Activated CD4-positive, alpha-beta T cell treated with anti-CD3 and anti-CD28 coated beads for 1 hour (primary cell): ENCODE measurements at places on chromosomes 1 and 21.

DNA sequence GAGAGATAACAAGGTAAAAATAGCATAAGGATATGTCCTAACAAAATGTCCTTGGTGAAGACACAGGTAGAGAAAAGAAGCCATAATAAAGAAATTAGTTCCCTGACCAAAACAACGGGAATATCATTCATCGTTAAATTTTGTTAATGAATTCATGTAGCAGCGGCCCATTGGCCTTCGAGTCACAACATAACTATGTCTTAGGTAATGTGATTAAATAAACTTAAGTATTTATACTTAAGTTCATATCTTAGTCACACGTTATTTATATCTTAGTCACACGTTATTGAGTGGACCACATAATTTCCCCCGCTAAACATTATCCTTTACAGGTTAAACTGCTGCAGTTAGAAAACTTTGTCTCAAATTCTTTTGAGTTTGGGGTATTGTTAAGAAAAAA lies 1.2 kb downstream of the NEXN start:
- DNase-seq: no peak

DNA sequence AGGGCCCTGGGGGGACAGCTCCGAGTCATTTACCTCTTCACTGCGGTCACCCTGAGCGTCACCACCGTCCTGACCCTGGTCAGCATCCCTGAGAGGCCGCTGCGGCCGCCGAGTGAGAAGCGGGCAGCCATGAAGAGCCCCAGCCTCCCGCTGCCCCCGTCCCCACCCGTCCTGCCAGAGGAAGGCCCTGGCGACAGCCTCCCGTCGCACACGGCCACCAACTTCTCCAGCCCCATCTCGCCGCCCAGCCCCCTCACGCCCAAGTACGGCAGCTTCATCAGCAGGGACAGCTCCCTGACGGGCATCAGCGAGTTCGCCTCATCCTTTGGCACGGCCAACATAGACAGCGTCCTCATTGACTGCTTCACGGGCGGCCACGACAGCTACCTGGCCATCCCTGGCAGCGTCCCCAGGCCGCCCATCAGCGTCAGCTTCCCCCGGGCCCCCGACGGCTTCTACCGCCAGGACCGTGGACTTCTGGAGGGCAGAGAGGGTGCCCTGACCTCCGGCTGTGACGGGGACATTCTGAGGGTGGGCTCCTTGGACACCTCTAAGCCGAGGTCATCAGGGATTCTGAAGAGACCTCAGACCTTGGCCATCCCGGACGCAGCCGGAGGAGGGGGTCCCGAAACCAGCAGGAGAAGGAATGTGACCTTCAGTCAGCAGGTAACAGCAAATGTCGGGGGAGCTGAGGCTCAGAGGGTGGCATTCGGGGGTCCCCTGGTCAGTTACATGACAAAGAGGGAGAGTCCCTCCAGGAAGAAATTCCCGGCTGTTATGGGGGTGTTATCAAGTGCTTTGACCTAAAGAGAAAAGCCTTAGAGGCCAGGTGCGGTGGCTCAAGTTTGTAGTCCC lies 12.6 kb downstream of the SLC45A1 start:
- DNase-seq: no peak

DNA sequence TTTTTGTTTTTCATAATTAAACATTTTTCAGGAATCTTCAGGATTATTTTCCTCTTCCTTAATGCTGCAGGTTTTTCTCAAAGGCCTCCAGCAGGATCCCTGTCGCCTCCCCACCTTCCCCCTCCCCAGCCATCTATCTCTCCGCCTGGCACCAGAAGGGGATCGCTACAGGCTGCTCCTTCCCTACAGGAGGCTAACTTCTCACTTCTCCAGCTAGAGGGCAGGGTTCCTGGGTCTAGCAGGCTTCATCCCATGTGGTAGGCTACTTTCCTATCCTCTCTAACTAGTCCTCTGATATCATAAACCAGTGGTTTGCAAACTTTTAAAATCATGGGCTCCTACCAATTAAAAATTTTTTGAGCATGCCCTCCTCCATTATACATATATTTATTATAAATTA lies 104.1 kb downstream of the KCNN3 start:
- DNase-seq: no peak

DNA sequence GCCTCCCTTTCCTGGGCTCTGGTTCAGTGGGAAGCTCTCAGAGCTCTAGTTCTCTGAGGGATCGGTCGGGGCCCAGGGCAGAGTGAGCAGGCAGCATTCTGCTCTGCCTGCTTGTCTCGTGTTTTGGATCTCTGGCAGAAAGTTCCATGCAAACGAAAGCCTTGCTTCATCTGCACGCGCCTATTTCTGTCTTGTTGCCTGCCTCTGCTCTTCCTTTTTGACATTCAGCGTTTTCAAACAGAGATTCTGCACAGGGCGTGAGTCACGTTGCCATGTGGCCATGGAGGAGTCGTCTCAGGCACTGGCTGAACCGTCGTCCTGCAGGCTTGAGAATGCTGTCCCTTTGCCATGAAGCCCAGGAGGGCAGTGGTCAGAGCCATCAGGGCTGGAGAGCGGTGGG lies 20.3 kb downstream of the AJAP1 start:
- DNase-seq: no peak

DNA sequence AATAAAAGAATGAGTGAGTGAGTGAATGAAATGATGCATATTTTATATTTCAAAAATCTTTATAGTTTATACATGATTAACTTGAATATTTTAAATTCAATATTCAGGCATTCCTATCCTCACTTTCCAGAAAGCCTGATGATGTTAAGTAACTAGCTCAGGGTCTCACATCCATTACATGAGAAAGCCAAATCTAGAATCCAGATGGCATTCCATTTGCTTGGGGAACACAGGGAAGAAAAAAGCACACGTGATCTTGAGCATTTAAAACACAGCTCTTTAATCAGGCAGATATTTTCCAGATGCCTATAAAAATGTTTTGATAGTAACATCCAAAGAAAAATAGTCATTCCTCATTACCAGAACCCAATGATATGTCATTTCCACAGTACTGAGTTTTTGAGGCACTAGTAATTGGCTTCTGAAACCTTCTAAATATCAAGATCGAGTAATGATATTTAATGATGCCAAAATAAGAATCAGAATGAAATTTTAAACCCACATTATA lies 291.9 kb downstream of the DSCAM start:
- no peak for DNase-seq

DNA sequence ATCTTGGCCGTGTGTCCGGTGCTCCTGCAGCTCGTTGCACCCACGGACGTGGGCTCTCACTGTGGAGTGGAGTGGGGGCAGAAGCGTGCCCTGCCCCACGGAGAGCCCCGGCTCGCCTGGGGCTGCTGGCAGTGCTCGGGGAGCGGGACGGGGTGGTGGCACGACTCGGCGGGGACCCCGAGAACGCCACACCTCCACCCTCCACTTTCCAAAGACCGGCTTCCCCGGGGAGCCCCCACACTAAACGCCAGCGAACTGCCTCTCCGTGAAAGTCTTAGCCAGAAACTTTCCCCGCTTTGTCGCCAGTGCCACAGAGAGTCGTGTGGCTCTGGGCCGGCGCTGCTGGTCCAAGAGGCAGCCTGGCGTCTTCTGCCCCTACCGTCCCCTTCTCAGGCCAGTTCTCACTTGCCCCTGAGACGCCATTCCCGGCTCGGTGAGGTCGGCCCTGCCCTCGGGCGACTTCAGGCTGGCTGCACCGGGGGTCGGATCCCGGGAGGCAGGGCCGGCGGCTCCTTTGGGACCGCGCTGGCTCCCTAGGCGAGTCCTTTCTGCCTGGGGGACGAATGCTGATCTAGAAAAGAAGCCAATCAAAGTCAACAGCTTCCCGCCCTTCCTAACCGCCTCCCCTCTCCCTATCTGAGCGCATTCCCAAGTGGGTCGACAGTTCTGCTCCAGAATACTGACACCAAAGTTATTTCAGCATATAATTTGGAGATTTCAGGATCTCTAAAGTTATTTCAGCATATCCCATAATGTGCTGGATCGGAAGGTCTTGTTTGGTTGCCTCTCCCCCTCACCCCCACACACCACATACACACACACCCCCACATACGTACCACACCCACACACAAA lies 2.6 kb upstream of the SAMD13 start:
- DNase-seq: peak; percentile 8

- DNase-seq: no peak
Observed at GRCh38 chr1:64019818-64020217, 183.6 kb upstream of the UBE2U start.

GRCh38 chr1:89877756-89878155 lies 56.9 kb downstream of the LRRC8D start:
- DNase-seq: no peak

- no peak for DNase-seq
Observed at GRCh38 chr21:34984356-34985058, 64.6 kb downstream of the RUNX1 start.

- no peak for DNase-seq
Observed at GRCh38 chr1:8537991-8538390, 220.1 kb downstream of the SLC45A1 start.

DNA sequence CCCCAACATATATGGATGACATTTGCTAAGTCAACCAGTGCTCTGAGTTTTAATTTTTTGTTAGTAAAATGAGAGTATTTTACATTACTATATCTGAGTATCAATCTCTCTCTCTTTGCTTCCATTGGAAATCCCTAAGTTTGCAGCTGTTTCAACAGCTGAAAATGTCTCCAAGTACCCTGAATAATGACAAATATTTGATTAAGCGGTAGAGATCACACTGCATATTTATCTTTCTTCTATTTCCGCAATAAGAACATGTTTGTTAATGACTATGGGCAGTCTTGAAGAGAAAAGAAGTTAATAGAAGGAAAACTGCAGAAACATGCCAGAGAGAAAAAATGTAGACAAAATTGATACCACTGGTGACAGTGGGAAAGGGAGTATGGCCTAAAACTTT lies 1117.5 kb downstream of the NCAM2 start:
- DNase-seq: no peak

- no peak for DNase-seq
Observed at GRCh38 chr21:33022489-33022827, 3.3 kb upstream of the OLIG2 start.

- DNase-seq: no peak
Observed at GRCh38 chr1:207903053-207903452, 7.9 kb downstream of the CD34 start.

DNA sequence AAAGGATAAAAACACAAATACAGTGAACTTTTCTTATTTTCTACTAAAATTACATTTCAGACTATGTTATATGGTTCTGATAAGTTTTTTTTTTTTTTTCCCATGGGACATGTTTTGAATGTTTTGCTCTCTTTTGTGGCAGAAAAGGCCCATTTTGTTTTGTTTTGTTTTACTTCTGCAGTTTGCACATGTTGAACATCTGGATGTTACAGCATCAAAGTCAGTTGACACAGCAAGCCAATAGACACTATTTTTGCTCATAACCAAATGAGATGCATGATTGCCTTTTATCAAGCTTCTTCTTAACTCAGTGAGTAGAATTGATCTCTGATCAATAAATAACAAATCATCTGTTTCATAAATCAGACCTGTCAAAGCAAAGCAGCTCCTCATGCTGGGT lies 904.2 kb downstream of the ADGRL2 start:
- DNase-seq: no peak

DNA sequence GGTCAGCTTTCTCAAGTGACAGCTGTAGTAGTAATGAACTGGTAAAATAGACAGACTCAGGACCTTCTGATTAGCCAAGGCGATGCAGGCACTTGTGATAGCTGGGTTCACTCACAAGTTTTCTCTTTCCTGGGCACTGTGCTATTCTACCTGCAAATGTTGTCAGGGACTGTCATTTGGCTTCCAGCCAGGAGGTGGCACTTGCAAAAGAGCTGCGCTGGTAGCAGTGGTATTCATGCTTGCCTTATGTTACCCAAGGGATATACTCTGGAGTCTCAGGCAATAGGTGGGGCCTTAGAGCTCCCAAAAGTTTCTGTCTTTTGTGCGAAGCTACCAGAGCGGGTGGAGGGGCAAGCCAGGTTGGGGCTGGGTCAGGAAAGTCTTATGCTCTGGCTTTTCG lies 23.5 kb downstream of the IFI44 start:
- DNase-seq: peak; percentile 16

- DNase-seq: no peak
Observed at GRCh38 chr1:199490769-199491527, 536.6 kb upstream of the NR5A2 start.

- DNase-seq: no peak
Observed at GRCh38 chr21:44490405-44490804, 35.1 kb downstream of the LRRC3 start.

DNA sequence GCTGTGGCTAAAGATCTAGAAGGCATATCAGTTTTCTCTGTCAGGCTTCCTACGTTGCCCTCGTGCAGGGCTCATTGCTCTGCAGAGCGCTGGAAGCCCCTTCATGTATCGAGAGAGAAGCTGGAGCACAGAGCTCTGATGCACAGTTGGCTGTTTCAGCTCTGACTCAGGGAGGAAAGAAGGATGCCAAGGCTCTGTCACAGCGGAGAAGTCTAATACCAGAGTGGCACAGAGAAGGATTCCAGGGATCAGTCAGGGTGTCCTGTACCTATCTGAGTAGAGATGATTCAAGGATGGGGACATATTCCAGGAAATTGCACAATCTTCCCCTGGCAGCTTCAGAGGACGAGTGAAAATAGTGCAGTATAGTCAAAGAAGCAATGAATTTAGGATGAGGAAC lies 179.2 kb upstream of the FMN2 start:
- DNase-seq: no peak

DNA sequence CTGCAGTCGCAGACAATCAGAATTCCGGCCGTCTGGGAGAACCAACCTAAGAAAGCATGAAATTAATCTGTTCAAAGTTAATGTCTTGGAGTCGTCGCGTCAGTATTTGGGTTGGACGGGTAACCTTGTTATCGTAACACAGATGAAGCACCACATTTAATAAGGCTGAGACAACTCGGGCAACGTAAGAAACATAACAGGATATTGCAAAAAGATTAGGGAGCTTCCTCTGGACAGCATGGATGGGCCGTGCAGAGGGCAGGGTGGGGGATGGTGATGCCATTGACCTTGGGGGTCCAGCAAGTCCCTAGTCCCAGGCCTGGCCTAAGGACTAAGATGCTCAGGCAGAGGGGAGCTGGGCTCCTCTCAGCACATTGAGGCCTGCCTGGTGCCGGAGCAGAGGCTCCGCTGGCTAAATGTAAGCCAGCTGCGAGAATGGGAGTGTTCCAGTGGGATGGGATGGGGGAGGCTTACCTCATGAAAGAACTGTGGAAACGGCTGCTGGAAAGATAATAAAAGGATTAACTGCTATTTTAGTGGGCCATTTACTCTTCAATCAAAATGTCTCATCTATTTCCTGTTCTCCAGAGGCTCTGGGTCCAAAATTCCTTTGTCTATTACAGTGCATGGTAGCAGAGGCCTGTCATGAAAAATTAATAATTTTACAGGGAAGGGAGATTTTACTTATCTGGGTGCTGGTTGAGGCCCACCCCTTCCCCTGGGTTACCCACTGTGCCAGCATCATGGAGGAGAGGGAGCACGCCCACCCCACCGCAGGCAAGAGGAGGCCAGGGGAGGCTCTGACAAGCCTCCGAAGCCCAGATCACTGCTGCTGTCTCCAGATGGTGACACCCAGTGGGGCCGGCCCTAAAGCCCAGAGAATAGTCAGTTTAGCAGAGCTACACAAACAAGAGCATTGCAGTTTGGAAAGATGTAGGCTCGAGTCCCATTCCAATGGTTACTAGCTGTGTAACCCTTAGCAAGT lies 131.6 kb downstream of the DMRTB1 start:
- no peak for DNase-seq
